ENCODE measurements at places on chromosomes 1 and 21.

DNA sequence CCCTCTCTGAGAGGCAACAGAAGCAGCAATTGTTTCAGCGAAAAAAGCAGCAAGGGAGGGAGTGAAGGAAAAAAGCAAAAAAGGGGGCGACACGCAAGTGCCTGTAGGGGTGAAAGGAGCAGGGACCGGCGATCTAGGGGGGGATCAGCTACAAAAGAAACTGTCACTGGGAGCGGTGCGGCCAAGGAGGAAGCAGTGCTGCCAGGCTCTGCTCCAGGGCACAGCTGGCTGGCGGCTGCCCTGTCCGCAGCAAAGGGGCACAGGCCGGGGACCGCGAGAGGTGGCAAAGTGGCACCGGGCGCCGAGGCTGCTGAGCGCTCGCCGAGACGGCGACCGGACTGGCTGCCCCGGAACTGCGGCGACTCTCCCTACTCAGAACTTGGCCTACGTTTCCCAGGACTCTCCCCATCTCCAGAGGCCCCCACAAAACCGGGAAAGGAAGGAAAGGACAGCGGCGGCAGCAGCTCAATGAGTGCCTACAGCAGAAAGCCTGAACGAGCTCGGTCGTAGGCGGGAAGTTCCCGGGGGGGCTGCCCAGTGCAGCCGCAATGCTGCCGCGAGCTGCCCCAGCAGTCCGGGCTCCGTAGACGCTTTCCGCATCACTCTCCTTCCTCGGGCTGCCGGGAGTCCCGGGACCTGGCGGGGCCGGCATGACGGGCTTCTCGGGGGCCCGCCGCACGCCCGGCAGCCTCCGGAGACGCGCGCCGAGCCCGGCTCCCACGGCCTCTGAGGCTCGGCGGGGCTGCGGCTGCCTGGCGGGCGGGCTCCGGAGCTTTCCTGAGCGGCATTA, 1.0 kb upstream of the CDKN2C start:
- DNase-seq = no peak

DNA sequence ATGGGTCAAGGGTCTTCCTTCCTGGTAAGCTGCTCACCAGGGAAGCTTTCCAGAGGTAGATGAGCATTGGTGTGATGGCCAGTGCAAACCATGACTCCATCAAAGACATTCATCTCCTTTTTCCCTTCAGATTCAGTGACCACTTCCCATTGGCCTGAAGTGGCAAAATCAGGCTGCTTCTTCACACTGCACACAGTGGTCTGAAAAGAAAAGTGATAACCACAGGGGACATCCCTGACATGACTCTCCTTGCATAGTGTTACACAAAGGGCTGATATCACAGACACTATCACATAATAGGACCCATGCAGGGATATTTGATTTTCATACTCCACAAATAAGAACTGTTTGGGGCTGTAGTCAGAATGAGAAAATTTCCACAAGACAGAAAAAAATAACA, 11.9 kb downstream of the FMO5 start:
- DNase-seq = no peak

GRCh38 chr1:211642870-211643269, 32.6 kb downstream of the NEK2 start:
- no peak for DNase-seq

DNA sequence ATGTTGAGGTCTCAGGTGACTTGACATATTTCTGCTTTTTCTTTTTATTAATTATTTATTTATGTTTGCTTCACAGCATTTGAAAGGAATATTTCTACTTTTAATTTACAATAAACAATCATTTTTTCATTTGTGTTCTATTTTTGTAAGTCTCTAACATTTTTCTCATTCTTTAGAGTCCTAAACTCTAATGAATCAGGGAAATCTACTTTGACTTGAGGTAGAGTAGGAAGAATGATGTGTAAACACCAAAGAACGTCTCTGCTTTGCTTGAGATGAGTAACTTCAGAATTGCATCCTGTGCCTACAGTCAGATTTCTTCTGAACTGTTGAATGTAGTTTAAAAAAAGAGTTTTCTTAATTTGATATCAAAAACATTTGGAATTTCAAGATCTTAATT, 65.2 kb downstream of the CNST start:
- DNase-seq = peak; percentile 44

- DNase-seq = no peak
Measured at GRCh38 chr1:177568622-177569021, 397.9 kb downstream of the BRINP2 start.

DNA sequence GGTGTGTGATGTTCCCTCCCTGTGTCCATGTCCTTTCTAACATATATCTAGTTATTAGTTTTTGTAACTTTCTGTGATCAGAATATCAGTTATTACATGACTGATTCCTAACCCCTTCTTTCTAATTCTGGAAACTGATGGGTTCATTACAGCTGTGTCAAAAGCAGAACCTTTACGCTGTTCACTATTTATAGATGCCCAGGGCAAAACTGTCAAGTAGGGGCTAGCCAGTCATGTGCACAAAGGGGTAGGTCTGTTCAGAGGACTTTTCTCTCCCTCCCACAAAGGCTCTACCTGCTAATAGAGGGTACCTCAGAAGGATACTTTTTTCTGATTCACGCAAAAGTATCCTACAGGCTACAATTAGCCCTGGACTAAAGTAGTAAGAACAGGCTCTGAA, 79.2 kb downstream of the NRDC start:
- no peak for DNase-seq

GRCh38 chr1:79633456-79633855, 626.9 kb upstream of the ADGRL4 start:
- peak; percentile 75 for DNase-seq

DNA sequence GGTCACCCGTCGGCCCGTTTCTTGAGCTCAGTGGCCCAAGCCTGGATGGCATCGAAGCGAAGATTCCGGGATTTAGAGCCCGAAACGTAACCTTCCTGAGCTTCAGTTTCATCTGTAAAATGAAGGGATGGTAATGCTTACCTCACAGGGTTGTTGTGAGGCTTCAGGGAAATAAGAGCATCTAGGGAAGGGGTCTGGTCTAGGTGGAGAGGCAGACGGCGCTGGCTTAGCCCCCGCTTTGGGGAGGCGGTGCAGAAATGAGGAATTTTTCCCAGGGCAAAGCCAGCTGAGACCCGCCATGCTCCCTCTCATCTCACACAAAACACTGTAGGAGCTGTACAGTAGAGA, 717 bp upstream of the MYCL start:
- DNase-seq = no peak
